PC-9 (cell line): ENCODE measurements at places on chromosomes 3 and 15. TPM values are rescaled to one million over a fixed set of nuclear protein-coding genes. Genes with fewer than 3 reads are reported as not detected.

DNA sequence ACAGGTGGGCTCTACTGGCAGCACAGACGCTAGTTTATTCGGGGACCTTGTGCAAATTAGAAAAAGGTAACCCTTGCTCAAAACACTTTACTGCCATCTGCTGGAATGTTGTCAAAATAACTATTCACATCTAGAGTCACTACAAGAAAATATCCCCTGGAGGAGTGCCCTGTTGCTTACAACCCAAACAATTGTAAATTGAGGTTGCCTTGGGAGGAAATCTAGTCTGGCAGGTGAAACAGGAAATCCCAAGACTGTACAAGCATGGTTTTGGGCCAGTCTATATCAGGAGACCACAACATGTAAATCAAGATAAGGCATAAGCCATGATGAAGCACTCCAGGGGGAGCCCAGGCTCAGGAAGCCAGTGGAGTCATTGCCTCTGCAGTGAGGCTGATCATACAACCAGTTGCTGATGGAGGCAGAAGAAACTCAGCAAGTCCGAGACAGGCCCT, 136.8 kb upstream of the ACP3 start:
- no peaks in the 10 kb centered on the region for H3K36me3 ChIP-seq
- H3K27ac ChIP-seq = no peak overlapping the region; the same call in 1 of the 2 replicates
- DNase-seq = peak; percentile 84

DNA sequence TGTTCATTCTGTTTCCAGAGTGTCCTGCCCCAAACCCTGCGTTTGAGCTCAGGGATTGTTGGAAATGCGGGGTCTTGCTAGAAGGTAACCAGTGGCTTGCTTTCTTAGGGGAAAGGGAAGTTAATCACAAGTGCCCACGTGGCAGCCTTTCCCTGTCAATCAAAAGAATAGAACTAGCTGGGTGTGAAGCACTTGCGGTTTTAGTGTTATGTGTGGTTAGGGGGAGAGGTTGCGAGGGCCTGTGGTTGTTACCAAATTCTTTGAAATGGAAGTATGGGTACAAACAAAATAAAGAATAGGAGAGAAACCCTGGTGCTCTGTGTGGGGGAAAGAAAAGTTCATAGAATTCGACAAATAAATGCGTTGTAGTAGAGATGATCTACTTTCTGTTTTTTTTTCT, 67.6 kb downstream of the FNDC3B start:
- peaks cover 51% of the 10 kb centered on the region for H3K36me3 ChIP-seq
- H3K27me3 ChIP-seq = no peaks in the 10 kb centered on the region
- no peak overlapping the region for H3K4me3 ChIP-seq
- no peak for DNase-seq
- H3K4me1 ChIP-seq = peaks cover 22% of the 10 kb centered on the region

GRCh38 chr15:61974759-61975158, 85.5 kb downstream of the VPS13C start:
- H3K27me3 ChIP-seq = no peaks in the 10 kb centered on the region
- DNase-seq = peak; percentile 55
- no peaks in the 10 kb centered on the region for H3K4me1 ChIP-seq
- no peak overlapping the region for H3K27ac ChIP-seq

GRCh38 chr15:83243634-83244033, 36.0 kb upstream of the HDGFL3 start:
- no peak for DNase-seq
- no peak overlapping the region for H3K27ac ChIP-seq
- H3K4me3 ChIP-seq = no peak overlapping the region
- no peaks in the 10 kb centered on the region for H3K36me3 ChIP-seq
- peaks cover 2% of the 10 kb centered on the region for H3K4me1 ChIP-seq
- H3K27me3 ChIP-seq = no peaks in the 10 kb centered on the region

GRCh38 chr3:105177576-105177975, 189.1 kb upstream of the ALCAM start:
- DNase-seq = no peak
- H3K36me3 ChIP-seq = no peaks in the 10 kb centered on the region
- no peaks in the 10 kb centered on the region for H3K27me3 ChIP-seq
- H3K4me1 ChIP-seq = no peaks in the 10 kb centered on the region

GRCh38 chr3:164465172-164465571, 613.1 kb downstream of the SI start:
- no peaks in the 10 kb centered on the region for H3K36me3 ChIP-seq
- no peaks in the 10 kb centered on the region for H3K4me1 ChIP-seq
- H3K27ac ChIP-seq = no peak overlapping the region

DNA sequence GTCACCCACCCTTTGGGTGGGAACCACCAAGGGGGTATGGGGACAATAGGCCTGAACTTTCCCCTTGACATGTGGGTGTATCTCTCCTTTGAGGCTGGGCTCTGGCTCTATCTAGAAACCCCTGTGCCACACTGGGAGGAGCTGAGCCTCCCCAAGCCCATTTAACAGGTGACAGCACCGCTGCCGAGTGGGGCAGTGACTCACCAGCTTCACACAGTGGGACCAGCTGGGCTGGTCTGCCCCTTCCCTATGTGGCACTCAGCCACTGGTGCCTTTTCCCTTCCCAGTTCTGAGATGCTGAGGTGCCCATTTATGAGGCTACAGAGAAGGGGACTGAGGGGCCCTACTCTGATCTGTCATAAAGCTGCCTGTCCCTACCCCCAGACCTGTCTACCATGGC, 5.1 kb downstream of the PSTPIP1 start:
- no peaks in the 10 kb centered on the region for H3K27me3 ChIP-seq
- H3K27ac ChIP-seq = no peak overlapping the region
- DNase-seq = no peak
- H3K36me3 ChIP-seq = no peaks in the 10 kb centered on the region

DNA sequence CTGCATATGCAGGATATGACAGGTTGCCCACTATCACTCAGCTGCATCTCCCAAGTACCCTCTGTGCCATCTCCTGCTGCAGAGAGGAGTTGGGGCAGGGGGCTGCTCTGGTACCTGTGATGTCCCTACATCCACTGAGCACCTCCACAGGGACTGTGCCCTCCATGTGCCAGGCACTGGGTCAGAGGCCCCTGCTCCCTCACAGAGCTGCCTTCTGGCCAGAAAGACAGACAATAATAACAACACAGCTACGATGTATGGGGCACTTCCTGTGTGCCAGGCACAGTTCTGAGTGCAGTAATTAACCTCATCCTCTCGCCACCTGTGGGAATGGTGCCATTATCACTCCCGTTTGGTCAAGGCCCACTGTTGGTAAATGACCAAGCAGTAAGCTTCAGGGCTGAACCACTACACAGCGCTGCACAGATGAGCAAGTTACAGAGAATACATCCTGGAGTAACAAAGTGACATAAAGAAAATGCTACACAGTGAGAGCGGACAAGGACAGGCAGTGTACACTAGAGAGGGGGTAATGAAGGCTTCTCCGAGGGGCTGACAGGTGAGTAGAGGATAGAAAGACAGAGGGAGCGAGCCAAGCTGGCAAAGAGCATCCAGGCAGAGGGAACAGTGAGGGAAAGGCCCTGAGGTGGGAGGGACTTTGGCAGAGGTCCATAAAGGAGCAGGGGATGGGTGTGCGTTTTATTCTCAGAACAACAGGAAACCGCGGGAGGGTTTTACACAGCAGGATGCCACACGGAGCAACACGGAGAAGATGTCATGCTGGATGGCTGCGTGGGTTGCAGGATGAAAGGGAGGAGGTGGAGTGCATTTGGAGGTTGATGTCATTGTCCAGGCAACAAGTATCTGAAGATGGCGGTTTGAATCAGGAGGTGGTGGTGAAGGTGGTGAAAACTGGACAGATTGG, 13.6 kb downstream of the WNT7A start:
- H3K36me3 ChIP-seq = peaks cover 18% of the 10 kb centered on the region
- 0 out of 2 replicates have a peak, but pooled peaks cover 6% of the 10 kb centered on the region for H3K4me1 ChIP-seq
- H3K27ac ChIP-seq = no peak overlapping the region
- DNase-seq = no peak

- H3K4me1 ChIP-seq = peaks cover 12% of the 10 kb centered on the region; the same call in 1 of the 2 replicates
- H3K27me3 ChIP-seq = no peaks in the 10 kb centered on the region
- no peak for DNase-seq
Observed at GRCh38 chr3:190694335-190695001, 168.0 kb downstream of the GMNC start.

- H3K4me3 ChIP-seq = no peak overlapping the region
- H3K27ac ChIP-seq = no peak overlapping the region
- H3K36me3 ChIP-seq = no peaks in the 10 kb centered on the region
- no peaks in the 10 kb centered on the region for H3K4me1 ChIP-seq
Observed at GRCh38 chr3:184532940-184533732, 28.4 kb upstream of the EPHB3 start.

DNA sequence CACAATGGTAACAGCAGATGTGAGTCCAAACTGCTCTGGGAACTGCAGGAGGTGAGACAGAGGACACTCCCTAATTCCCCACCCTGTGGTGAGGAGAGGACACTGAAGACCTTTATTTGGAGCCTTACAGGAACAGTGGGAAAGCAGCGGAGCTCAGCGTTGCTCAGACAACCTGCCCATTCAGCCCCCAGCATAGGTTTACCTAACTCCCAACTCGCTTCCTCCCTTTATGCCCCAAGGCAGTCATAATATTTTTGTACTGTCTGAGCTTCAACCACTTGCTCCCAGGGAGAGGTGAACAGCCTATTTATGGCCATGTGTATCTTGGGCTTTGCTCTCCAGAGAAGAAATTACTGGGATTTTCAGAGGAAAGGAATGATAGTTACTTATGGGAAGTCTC, 34.1 kb downstream of the SHC4 start:
- no peaks in the 10 kb centered on the region for H3K27me3 ChIP-seq
- DNase-seq = no peak

- no peak overlapping the region for H3K4me3 ChIP-seq
- H3K27me3 ChIP-seq = no peaks in the 10 kb centered on the region
Observed at GRCh38 chr3:49966233-49966942, 26.4 kb downstream of the RBM6 start.

DNA sequence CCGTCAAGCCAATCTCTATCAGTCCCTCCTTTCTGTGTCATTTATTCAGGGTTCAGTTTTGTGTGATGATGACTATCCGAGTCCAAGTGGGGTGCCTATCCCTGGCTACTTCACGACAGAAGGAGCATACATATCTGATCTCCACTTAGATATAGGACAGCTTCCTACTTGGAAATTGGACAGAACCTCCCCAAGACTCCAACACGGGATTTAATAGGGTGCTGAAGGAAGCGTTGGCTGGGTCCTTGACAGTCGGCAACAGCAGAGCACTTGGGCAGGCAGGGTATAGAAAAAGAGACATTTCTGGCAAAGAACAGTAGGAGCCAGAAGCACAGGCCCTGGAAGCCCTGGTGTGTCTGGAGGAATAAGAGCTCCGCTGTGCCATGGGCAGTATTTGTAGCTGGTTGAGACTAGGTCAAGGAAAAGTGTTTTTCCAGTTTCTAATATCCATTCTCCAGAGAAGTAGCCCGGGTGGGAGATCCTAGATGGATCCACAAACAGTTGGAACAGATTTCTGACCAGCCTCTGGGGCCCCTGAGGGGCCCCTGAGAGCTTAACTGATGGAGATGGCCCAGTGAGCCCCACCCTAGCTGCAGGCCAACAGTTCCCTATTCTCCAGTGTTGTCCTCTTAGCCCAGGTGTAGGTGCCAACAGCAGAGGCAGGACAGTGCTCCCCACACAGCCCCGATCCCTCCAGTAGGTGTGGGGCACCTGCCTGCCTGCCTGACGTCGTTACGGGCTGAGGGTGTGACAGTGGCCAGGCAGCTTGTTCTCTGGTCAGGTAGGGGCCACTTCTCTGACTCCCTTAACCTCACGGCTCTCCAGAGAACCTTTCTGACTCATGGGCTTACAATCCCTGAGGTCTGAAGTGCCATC, 130.8 kb downstream of the CHCHD6 start:
- DNase-seq = peak; percentile 74
- no peaks in the 10 kb centered on the region for H3K27me3 ChIP-seq
- no peak overlapping the region; the same call in 1 of the 2 replicates for H3K4me3 ChIP-seq
- H3K4me1 ChIP-seq = peaks cover 23% of the 10 kb centered on the region
- H3K36me3 ChIP-seq = no peaks in the 10 kb centered on the region
- H3K27ac ChIP-seq = peak overlapping the region; percentile 62

DNA sequence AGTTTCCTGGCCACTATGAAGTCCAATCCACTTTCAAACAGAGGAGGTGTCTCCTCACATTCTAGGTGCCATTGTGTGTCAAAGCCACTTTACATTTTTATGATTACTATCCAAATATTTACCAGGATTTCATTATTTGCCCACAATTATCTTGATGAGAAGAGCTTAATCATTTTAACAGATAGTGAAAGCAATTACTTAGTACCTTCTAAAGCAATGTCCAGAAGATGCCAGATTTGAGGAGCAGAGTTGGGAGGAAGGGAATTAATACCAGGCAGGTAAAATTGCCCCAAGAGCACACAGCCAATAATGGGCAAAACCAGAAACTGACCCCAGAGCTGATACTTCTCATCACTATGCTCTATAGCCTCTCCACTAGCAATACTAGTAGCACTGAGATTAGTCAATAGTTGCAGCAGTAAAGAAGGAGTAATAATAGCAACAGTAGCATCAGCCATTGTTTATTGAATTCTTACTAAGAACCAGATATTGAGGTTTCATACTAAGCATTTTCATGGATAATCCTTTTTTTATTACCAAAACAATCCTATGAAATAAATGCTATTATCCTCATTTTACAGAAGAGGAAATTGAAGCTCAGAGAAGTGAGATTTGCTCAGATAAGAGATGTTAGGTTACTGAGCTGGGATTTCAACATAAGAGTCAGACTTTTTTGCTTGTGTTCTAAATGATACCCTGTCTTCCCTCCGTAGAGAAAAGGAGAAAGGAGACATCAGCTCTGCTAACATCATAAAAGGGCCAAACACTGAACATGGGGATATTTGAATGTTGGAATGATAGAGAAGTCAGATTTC, 509.3 kb upstream of the CFAP20DC start:
- no peaks in the 10 kb centered on the region for H3K36me3 ChIP-seq
- H3K4me3 ChIP-seq = no peak overlapping the region
- no peak for DNase-seq
- H3K4me1 ChIP-seq = peaks cover 19% of the 10 kb centered on the region

The SCN11A gene
- not detected in 2 replicates for total RNA-seq

The HRH1 gene
- 7.4 and 9.2 TPM in 2 replicates for total RNA-seq

The EXD1 gene
- 0.70 TPM in 1 of 2 replicates, not detected in the other for total RNA-seq

The TEX55 gene
- total RNA-seq = not detected in 2 replicates

The TRH gene
- not detected in 2 replicates for total RNA-seq

The TGFBR2 gene
- total RNA-seq = 26.4 and 33.6 TPM in 2 replicates

The LOXL1 gene
- 35.8 and 50.7 TPM in 2 replicates for total RNA-seq

The MCF2L2 gene
- total RNA-seq = 1.7 and 2.3 TPM in 2 replicates

The ZNF385D gene
- total RNA-seq = 0.28 TPM in 1 of 2 replicates, not detected in the other

The PTH1R gene
- not detected in 2 replicates for total RNA-seq

The TF gene
- total RNA-seq = 0.18 and 0.24 TPM in 2 replicates

The NR2E3 gene
- total RNA-seq = 1.5 and 2.1 TPM in 2 replicates

The IL5RA gene
- not detected in 2 replicates for total RNA-seq

The HIGD2B gene
- total RNA-seq = 0.35 TPM in 1 of 2 replicates, not detected in the other
